Muscle of leg (tissue), 16 donors: ENCODE measurements at places on chromosomes 2 and 18.

DNA sequence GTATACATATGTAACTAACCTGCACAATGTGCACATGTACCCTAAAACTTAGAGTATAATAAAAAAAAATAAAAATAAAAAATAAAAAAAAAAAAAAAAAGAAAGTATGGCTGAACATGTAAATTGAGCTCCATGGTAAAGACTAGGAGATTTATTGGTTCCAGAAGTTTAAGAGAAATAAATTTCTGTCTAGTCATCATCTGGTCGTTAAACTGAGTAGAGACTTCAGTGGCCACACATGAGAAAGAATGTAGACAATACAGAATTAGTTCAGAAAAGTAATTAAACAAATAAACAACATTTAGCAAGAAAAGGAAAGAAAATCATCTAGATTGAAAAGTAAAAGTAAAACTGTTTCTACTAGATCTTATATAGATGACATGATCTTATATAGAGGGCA, 12.4 kb upstream of the KCNE4 start:
- no peaks in the 10 kb centered on the region for H3K36me3 ChIP-seq
- H3K4me3 ChIP-seq = no peak overlapping the region
- no peak for DNase-seq
- H3K27me3 ChIP-seq = no peaks in the 10 kb centered on the region

DNA sequence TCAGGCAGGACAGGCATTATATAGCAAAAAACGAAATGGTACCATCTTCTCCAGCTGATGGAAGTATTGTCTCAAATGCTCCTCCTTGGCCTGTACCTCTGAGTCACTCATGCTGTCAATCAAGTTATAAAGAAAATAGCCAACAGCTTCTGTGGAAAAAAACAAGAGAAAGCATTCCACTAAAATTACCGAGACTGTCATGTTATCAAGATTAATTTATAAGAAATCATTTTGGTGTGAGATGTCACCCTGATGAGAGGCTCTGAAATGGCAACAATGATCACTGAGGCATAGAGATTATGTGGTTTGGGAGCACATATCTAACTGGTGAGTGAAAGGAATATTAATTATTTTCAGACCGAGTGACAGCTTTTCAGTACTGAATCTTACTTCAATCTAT, 47.4 kb downstream of the LRPPRC start:
- no peak overlapping the region for H3K4me3 ChIP-seq
- no peaks in the 10 kb centered on the region for H3K4me1 ChIP-seq
- H3K27ac ChIP-seq = no peak overlapping the region
- peaks cover 23% of the 10 kb centered on the region for H3K36me3 ChIP-seq
- H3K27me3 ChIP-seq = no peaks in the 10 kb centered on the region
- no peak for DNase-seq

GRCh38 chr2:168661863-168662256, 140.6 kb upstream of the NOSTRIN start:
- H3K27ac ChIP-seq = no peak overlapping the region
- H3K4me3 ChIP-seq = no peak overlapping the region
- no peak for DNase-seq
- peaks cover 2% of the 10 kb centered on the region for H3K4me1 ChIP-seq
- no peaks in the 10 kb centered on the region for H3K36me3 ChIP-seq

DNA sequence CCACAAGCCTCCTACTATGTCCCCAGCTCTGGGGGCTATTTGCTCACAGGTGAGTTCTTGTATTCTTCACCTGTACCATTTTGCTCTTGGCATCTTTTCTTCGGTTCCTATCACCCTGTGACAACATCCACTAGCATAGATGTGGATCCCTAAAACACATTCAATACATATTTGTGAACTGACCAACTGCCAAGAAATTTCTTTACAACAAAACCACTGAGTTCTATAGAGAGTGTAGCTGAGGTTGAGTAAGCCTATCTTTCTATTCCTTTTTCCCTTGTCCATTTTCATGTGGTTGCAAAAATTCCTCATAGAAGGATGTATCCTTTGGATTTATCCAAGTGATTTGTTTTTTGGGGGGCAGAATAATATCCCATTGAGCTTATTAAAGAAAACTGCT, 192.7 kb upstream of the ITGA4 start:
- no peaks in the 10 kb centered on the region for H3K36me3 ChIP-seq
- no peaks in the 10 kb centered on the region for H3K4me1 ChIP-seq
- no peak overlapping the region for H3K4me3 ChIP-seq
- no peak for DNase-seq
- no peak overlapping the region for H3K27ac ChIP-seq

DNA sequence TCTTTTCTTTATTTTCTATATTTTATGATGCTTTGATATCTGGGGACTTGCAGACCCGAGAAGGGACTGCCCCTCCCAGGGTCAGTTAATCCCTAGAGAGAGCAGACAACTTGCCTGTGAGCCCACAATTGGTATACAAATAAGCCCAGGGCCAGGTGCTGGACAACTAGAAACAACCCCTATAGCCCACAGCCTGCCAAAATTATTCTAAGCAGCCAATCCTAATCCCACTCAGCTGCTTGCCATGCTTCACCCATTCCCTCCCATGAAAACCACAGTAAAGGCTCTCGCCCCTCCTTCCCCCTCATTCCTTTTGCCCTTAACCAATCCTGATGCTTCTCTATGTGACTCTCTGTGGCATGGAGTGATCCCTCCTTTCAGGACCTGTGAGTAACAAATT, 380.7 kb downstream of the RBM43 start:
- peaks cover 4% of the 10 kb centered on the region for H3K4me1 ChIP-seq
- H3K27ac ChIP-seq = no peak overlapping the region
- H3K4me3 ChIP-seq = no peak overlapping the region
- no peaks in the 10 kb centered on the region for H3K36me3 ChIP-seq

DNA sequence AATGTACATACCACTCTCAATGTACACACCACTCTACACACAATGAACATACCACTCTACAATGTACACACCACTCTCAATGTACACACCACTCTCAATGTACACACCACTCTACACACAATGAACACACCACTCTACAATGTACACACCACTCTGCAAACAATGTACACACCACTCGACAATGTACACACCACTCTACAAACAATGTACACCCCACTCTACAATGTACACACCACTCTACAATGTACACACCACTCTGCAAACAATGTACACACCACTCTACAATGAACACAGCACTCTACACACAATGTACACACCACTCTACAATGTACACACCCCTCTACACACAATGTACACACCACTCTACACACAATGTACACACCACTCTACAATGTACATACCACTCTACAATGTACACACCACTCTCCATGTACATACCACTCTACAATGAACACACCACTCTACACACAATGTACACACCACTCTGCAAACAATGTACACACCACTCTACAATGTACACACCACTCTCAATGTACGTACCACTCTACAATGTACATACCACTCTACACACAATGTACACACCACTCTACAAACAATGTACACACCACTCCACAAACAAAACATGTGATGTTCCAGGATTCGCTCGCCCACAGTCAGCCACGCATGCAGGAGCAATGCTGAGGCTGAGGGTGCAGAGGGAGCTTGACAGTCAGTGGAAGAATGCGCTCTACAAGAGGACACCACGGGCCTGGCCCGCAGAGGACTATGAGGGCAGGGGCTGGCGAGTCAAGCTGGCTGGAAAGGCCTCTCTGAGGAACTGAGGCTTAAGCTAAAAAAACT, 118.2 kb downstream of the HDAC4 start:
- no peaks in the 10 kb centered on the region for H3K27me3 ChIP-seq
- H3K36me3 ChIP-seq = peaks cover 4% of the 10 kb centered on the region
- peaks cover 39% of the 10 kb centered on the region for H3K4me1 ChIP-seq

GRCh38 chr2:156115338-156115737, 217.2 kb downstream of the NR4A2 start:
- H3K4me1 ChIP-seq = no peaks in the 10 kb centered on the region
- no peak for DNase-seq
- no peaks in the 10 kb centered on the region for H3K27me3 ChIP-seq

DNA sequence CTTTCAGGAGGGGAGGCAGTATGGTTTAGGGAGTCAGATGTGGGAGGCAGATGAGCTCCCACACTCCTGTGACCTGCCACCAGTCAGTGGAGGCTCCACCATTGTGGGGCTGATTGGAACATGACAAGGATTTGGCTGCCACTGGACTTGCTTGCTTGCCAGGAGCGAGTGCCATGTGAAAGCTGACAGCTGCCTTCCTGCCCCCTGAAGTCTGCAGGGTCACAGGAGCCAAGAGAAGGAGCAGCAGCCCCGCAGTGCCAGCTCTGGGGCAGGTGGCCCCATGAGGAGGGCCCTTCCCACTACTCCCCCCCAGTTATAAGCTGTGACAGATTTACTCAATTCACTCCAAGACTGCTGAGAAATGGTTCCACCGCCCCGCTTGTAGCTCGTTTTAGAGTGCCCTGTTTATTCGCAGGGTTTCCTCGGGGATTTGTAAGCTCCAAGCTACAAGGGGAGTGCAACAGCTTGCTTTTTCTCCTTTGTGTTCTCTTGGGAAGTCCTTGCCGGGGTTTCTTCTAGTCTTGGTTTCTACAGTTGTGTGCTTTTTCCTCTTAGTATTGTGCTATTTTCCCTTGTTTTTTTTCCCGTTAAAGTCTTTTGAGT, 414.3 kb downstream of the MEIS1 start:
- H3K4me3 ChIP-seq = no peak overlapping the region
- DNase-seq = no peak
- H3K36me3 ChIP-seq = no peaks in the 10 kb centered on the region
- H3K27ac ChIP-seq = no peak overlapping the region
- no peaks in the 10 kb centered on the region for H3K27me3 ChIP-seq
- peaks cover 4% of the 10 kb centered on the region for H3K4me1 ChIP-seq

DNA sequence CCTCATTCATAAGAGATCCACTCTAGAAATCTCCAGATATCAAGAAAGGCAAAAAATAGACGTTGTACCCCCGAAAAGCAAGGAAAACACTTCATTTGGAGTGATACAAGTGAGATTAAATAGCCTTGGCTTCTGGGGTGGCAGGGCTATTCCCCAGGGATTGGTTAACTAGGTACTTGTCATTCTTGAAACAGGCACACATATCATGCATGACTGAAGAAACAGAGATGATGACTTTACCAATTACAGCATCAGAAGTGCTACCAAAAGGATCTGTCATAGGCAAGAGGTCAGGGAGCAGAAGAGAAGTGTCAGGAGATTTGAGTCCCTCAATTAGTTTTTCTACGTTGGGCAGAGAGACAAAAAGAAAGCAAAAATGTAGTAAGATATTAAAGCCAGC, 45.2 kb upstream of the NFU1 start:
- no peak for DNase-seq
- H3K27ac ChIP-seq = no peak overlapping the region
- H3K27me3 ChIP-seq = no peaks in the 10 kb centered on the region
- H3K36me3 ChIP-seq = peaks cover 12% of the 10 kb centered on the region
- no peak overlapping the region for H3K4me3 ChIP-seq

GRCh38 chr2:58358026-58358425, 116.9 kb upstream of the FANCL start:
- no peaks in the 10 kb centered on the region for H3K4me1 ChIP-seq
- no peak overlapping the region for H3K4me3 ChIP-seq
- H3K27ac ChIP-seq = no peak overlapping the region
- H3K27me3 ChIP-seq = no peaks in the 10 kb centered on the region
- no peak for DNase-seq

GRCh38 chr2:98308532-98308931, 37.7 kb upstream of the CNGA3 start:
- H3K4me3 ChIP-seq = no peak overlapping the region
- peaks cover 6% of the 10 kb centered on the region for H3K27me3 ChIP-seq
- H3K27ac ChIP-seq = no peak overlapping the region
- no peaks in the 10 kb centered on the region for H3K36me3 ChIP-seq
- no peak for DNase-seq

DNA sequence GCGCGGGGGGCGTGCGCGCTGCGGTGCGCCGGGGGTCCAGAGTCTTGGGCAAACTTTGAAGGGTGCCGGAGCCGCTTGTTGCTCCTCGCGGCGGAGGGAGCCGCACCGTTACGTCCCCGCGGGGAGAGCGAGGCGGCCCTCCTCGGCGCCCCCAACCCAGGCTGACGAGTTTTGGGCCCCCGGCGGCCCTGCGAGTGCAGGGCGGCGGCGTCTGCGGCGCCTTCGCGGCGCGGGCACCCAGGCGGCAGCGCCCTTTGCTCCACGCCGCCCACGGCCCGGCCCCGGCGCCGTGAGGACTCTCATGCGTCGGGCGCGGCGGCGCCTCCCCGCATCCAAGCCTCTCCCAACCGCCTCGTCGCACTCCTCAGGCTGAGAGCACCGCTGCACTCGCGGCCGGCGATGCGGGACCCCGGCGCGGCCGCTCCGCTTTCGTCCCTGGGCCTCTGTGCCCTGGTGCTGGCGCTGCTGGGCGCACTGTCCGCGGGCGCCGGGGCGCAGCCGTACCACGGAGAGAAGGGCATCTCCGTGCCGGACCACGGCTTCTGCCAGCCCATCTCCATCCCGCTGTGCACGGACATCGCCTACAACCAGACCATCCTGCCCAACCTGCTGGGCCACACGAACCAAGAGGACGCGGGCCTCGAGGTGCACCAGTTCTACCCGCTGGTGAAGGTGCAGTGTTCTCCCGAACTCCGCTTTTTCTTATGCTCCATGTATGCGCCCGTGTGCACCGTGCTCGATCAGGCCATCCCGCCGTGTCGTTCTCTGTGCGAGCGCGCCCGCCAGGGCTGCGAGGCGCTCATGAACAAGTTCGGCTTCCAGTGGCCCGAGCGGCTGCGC, 814 bp downstream of the FZD7 start:
- H3K36me3 ChIP-seq = peaks cover 8% of the 10 kb centered on the region
- peak; percentile 48 for DNase-seq
- peaks cover 36% of the 10 kb centered on the region for H3K27me3 ChIP-seq
- peak overlapping the region; percentile 97 for H3K27ac ChIP-seq
- peak overlapping the region; percentile 74 for H3K4me3 ChIP-seq

DNA sequence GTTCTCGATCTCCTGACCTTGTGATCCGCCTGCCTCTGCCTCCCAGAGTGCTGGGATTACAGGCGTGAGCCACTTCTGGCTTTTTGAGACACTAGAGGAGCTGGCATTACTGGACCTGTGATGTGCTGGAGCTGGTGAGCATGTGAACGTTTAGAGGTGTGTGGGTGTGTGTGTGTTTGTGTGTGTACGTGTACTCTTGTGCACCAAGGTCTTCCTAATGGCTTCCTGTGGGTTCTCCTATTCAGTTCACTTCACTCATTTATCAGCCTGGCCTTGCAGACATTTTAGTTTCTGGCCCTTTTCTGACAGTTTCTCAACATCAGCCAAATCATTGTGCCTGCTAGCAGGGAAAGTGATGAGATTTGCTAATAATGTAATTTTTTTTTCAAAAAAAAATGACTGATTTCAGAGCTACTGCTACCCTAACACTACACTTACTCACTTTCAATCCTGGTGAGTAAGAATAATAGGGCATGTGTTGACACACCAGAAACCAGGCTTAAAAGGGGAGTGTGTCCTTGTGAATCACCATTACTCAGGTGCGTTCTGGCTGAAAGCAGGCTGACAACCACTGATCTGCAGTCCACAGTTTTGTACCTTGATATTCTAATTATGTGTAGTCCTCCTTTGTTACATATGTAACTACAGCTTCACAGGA, 41.0 kb upstream of the ACTR3 start:
- H3K4me1 ChIP-seq = no peaks in the 10 kb centered on the region
- DNase-seq = no peak
- H3K36me3 ChIP-seq = no peaks in the 10 kb centered on the region
- H3K27me3 ChIP-seq = no peaks in the 10 kb centered on the region
- no peak overlapping the region for H3K4me3 ChIP-seq

GRCh38 chr2:150441784-150442183, 45.7 kb downstream of the RND3 start:
- H3K27me3 ChIP-seq = no peaks in the 10 kb centered on the region
- peak overlapping the region; percentile 3 for H3K27ac ChIP-seq
- DNase-seq = peak; percentile 93
- no peak overlapping the region for H3K4me3 ChIP-seq
- no peaks in the 10 kb centered on the region for H3K4me1 ChIP-seq

- no peaks in the 10 kb centered on the region for H3K4me1 ChIP-seq
- no peaks in the 10 kb centered on the region for H3K27me3 ChIP-seq
- H3K27ac ChIP-seq = no peak overlapping the region
- no peak for DNase-seq
- H3K36me3 ChIP-seq = no peaks in the 10 kb centered on the region
- no peak overlapping the region for H3K4me3 ChIP-seq
These were observed 98.2 kb downstream of the R3HDM1 start for GRCh38 chr2:135629520-135629919.
